ENCODE measurements at places on chromosomes 4 and X. TPM values are rescaled to one million over a fixed set of nuclear protein-coding genes. Genes with fewer than 3 reads are reported as not detected.

The RIBC1 gene
- 1.1 TPM for total RNA-seq

The USP17L15 gene
- not detected for total RNA-seq

The LONRF3 gene
- total RNA-seq: 0.40 TPM

The MTMR8 gene
- total RNA-seq: 4.5 TPM

The F8A1 gene
- 56.9 TPM for total RNA-seq

DNA sequence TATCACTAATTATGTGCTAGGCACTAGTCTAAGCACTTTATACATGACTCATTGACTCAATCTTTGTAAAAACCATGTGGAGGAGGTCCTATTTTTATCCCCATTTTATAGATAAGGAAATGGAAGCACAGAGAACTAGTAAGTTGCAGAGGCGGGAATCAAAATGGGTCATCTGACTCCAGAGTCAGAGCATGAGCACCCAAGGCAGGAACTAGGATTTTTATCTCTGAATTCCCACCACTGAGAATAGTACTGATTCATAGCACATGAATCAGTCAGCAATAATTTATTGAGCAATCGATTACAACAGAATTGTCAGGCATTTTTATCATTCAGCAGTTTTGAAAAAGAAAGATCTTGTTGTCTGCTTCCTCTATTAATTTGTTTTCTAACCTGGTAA is 19.3 kb downstream of the SCARB2 start:
- peaks cover 27% of the 10 kb centered on the region for H3K4me1 ChIP-seq
- H3K36me3 ChIP-seq: peaks cover 43% of the 10 kb centered on the region
- no peak overlapping the region for H3K4me3 ChIP-seq
- no peaks in the 10 kb centered on the region for H3K27me3 ChIP-seq

GRCh38 chr4:151717909-151718628 is 42.7 kb downstream of the GATB start:
- no peaks in the 10 kb centered on the region for H3K4me1 ChIP-seq
- H3K27ac ChIP-seq: no peak overlapping the region
- DNase-seq: peak; percentile 11
- H3K27me3 ChIP-seq: no peaks in the 10 kb centered on the region
- H3K36me3 ChIP-seq: no peaks in the 10 kb centered on the region

- peaks cover 6% of the 10 kb centered on the region for H3K27me3 ChIP-seq
- DNase-seq: no peak
- no peak overlapping the region for H3K4me3 ChIP-seq
Observed at GRCh38 chr4:88166608-88167007, 8.2 kb upstream of the ABCG2 start.

DNA sequence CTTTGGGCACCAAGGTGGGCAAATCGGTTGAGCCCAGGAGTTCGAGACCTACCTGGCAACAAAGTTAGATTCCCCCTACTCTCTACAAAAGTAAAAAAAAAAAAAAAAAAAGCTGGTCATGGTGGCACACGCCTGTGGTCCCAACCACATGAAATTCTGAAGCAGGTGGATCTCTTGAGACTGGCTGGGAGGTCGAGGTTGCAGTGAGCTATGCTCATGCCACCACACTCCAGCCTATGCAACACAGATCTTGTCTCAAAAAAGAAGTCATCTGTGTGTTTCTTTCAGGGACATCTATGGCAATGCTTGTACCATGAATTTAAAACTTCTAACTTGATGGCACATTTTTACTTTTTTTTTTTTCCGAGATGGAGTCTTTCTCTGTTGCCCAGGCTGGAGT is 55.3 kb downstream of the UGT2A2 start:
- peaks cover 2% of the 10 kb centered on the region for H3K27me3 ChIP-seq
- no peak overlapping the region for H3K4me3 ChIP-seq
- no peak overlapping the region for H3K27ac ChIP-seq
- DNase-seq: no peak

DNA sequence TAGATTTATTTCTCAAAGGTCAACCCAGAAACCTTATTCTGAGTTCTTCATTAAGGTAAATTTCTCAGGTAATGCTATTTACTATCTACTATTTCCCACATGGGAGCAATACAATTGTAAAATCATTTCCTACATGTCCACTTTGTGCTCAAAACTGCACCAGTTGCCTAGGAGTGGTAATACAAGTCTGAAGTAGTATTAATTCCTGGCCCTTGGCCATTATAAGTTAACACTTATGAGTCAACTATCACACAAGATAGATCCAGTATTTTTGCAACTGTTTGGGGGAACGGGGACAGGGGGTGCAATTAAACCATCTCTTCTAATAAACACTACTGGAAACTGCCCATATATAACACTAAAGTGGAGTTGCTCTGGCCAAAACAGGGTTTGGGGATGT is 48.9 kb downstream of the ACSL4 start:
- H3K4me1 ChIP-seq: peaks cover 7% of the 10 kb centered on the region
- peaks cover 13% of the 10 kb centered on the region for H3K36me3 ChIP-seq
- no peaks in the 10 kb centered on the region for H3K27me3 ChIP-seq
- DNase-seq: no peak

- no peaks in the 10 kb centered on the region for H3K4me1 ChIP-seq
- no peak overlapping the region for H3K4me3 ChIP-seq
- no peak for DNase-seq
- H3K27ac ChIP-seq: no peak overlapping the region
- H3K36me3 ChIP-seq: no peaks in the 10 kb centered on the region
Observed at GRCh38 chrX:105635794-105636193, 186.5 kb upstream of the NRK start.

GRCh38 chr4:72886602-72887001 is 182.9 kb downstream of the COX18 start:
- H3K27ac ChIP-seq: no peak overlapping the region
- H3K36me3 ChIP-seq: no peaks in the 10 kb centered on the region
- no peaks in the 10 kb centered on the region for H3K4me1 ChIP-seq

DNA sequence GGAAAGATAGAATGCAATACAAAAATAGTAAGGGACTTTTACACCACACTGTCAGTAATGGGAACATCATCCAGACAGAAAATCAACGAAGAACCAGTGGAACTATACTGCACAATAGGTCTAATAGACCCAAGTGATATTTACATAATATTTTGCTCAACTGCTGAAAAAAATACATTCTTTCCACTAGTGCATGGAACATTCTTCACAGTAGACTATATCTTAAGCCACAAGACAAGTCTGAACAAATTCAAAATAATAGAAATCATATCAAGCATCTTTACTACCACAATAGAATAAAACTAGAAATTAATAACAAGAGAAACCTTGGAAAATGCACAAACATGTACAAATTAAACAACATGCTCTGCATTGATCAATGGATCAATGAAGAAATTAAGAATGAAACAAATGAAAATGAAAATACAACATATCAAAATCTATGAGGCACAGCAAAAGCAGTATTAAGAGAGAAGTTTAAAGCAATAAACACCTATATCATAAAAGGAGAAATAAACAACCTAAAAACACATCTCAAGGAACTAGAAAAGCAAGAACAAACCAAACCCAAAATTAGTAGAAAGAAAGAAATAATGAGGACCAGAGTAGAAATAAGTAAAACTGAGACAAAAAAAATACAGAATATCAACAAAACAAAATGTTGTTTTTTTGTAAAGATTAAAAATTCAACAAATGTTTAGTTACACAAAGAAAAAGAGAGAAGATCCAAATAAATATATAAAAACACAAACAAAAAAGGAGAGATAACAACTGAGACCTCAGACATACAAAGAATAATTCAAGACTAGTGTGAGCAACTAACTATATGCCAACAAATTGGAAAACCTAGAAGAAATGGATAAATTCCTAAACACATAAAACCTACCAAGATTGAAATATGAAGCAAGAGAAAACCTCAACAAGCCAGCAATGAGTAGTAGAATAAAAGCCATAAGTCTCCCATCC is 51.5 kb upstream of the ANTXR2 start:
- H3K4me3 ChIP-seq: peak overlapping the region; percentile 33
- peak overlapping the region; percentile 95 for H3K27ac ChIP-seq
- H3K36me3 ChIP-seq: peaks cover 35% of the 10 kb centered on the region

- H3K36me3 ChIP-seq: no peaks in the 10 kb centered on the region
- DNase-seq: no peak
- no peaks in the 10 kb centered on the region for H3K27me3 ChIP-seq
- no peaks in the 10 kb centered on the region for H3K4me1 ChIP-seq
- no peak overlapping the region for H3K27ac ChIP-seq
- H3K4me3 ChIP-seq: no peak overlapping the region
Observed at GRCh38 chrX:146481735-146482134, 327.8 kb upstream of the CXorf51B start.

- peak overlapping the region; percentile 93 for H3K27ac ChIP-seq
- peaks cover 6% of the 10 kb centered on the region for H3K36me3 ChIP-seq
- H3K4me1 ChIP-seq: peaks cover 41% of the 10 kb centered on the region
- H3K4me3 ChIP-seq: peak overlapping the region; percentile 89
Observed at GRCh38 chr4:16227462-16227868, 1.2 kb upstream of the TAPT1 start.

GRCh38 chr4:183348706-183349659 is 26.8 kb upstream of the CLDN24 start:
- peak; percentile 73 for DNase-seq
- no peaks in the 10 kb centered on the region for H3K36me3 ChIP-seq
- H3K27ac ChIP-seq: no peak overlapping the region
- no peak overlapping the region for H3K4me3 ChIP-seq
- peaks cover 13% of the 10 kb centered on the region for H3K27me3 ChIP-seq
- peaks cover 16% of the 10 kb centered on the region for H3K4me1 ChIP-seq

GRCh38 chrX:137363559-137363958 is 202.4 kb upstream of the ZIC3 start:
- no peak overlapping the region for H3K4me3 ChIP-seq
- no peaks in the 10 kb centered on the region for H3K36me3 ChIP-seq
- H3K27me3 ChIP-seq: no peaks in the 10 kb centered on the region
- no peak for DNase-seq

DNA sequence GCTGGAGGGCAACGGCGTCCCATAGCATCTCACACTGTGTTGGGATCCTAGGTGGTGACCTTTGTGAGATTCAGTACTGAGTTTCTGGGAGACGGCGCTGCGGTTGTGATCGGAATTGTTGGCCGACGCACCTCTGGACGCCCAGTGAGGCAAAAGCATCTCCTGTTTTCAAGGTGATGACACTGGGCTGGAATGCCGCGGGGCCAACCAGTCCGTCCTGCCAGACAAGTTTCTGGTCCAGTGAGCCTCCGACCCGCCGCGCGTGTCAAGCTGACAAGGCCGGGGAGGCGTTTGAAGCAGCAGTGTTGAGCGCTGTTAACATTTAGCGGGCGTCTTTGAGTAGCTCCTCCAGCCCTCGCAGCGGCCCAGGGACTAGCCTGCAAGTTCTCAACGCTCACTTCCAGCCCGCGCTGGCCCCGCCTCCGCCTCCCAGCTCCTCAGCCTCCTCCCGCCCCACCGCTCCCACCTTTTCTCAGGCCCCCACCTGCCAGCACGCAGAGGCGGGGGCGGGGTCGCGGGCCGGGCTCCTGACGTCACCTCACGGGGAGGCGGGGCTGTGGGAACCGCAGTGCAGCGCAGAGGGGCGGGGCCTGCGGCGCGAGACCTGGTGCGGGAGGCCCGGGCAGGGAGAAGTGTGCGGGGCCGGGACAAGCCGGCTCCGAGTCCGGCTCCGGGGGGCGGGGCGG is 482 bp upstream of the CDS1 start:
- DNase-seq: peak; percentile 82
- H3K36me3 ChIP-seq: no peaks in the 10 kb centered on the region
- no peak overlapping the region for H3K27ac ChIP-seq
- peaks cover 14% of the 10 kb centered on the region for H3K4me1 ChIP-seq
- peak overlapping the region; percentile 51 for H3K4me3 ChIP-seq
- peaks cover 47% of the 10 kb centered on the region for H3K27me3 ChIP-seq

DNA sequence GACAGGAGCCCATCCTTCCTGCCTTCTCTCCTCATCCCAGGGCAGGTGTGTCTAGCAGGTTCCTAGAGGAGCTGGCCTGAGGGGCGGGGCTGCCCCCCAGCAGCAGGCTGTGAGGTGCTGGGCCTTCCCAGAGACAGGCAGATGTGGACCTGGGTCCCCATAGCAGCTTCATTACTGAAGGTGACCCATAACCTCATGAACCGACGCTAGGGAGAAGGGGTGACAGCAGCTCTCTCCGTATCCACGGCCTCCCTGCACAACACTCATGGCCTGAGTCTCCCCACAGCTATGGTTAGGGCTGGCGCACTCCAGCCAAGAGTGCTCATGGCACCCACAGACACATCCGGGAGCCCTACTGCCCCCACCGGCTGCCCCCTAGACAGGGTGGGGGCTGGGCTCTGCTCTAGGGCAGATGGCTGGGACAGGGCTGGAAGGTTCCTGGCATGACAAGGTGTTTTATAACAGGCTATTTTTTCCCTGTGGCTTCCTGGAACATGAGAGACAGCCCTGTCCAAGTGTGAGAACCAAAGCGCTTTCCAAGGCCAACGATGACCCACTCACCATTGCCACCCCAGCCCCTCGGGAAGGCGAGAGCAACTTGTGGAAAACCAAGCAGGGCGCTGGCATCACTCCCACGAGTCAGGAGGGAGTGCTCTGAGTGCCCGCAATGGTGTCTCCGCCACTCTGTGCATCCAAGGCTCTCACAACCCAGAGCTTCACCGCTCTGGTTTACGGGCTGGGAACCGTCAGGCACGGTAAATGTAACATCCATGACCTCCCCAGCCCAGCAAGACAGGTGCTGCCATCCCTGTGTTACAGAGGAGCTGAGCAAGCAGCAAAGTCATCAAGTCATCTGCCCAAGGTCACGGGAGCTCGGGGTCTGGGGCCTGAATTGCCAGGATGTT is 59.8 kb downstream of the ACOX3 start:
- H3K4me1 ChIP-seq: no peaks in the 10 kb centered on the region
- H3K27me3 ChIP-seq: no peaks in the 10 kb centered on the region

DNA sequence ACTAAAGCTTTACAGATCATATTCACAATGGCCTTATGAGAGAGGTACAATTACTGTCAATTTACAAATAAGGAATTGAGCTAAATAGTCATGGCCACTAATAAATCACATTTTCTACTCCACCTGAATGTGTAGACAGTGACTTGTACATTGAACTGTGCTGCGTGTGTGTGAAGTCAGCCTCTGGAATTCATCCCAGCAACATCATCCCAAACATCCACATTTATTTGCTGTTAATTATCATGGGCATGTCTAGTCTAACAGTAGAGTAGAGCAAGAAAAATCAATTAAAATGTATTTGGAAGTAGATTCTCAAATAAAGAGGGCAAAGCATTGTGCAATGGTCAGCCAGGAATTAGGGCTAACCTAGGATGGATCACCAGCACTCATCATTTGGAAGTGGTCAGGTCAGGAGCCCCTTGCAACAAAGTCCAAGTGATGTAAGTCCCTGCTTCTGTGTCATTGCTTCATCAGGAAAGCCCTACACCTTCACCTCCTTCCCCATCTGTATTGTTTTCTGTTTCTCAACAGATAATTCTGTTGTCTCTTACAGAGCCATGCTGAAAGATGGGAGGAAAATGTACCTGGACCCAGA is 4.8 kb upstream of the PF4V1 start:
- H3K4me1 ChIP-seq: no peaks in the 10 kb centered on the region
- H3K27ac ChIP-seq: no peak overlapping the region
- H3K4me3 ChIP-seq: no peak overlapping the region
- no peak for DNase-seq

DNA sequence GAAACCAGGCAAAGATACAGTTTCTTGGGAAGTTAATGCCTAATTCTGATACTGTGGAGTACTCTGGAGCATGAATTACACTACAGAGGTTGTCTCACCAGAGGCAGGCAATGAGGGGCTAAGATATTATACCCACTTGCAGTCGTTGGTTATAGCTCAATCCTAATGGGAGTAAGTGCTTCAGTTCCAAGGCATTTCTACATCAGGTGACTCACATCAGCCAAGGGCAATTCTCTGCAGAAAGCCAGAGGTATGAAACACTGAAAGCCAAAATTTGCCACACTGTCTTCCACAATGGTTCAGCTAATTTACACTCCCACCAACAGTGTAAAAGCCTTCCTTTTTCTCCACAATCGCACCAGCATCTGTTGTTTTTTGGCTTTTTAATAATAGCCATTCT is 174.0 kb upstream of the IL15 start:
- no peak for DNase-seq
- no peaks in the 10 kb centered on the region for H3K4me1 ChIP-seq
- no peaks in the 10 kb centered on the region for H3K36me3 ChIP-seq

Measured in activated CD8-positive, alpha-beta memory T cell treated with anti-CD3 and anti-CD28 coated beads, Interleukin-2, amount 10 ng/mL, durations not matched to agents 7 days and 5 days (primary cell).